Common myeloid progenitor, CD34-positive (primary cell): ENCODE measurements at places on chromosomes 6 and 20.
A peak's percentile ranks its signal among the peaks of the same experiment; 100 is the strongest.

DNA sequence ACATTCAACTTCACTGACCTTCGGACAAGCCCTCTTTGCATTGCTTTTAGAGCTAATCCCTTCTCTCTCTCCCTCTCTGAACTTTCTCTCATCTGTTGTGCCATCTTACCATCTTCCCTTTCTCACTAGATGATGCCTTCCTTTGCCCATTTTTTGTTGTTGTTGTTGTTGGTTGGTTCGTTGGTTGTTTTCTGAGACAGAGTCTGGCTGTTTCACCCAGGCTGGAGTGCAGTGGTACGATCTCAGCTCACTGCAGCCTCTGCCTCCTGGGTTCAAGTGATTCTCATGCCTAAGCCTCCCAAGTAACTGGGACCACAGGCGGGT is 18.8 kb downstream of the MAP3K5 start:
- DNase-seq: no peak

DNA sequence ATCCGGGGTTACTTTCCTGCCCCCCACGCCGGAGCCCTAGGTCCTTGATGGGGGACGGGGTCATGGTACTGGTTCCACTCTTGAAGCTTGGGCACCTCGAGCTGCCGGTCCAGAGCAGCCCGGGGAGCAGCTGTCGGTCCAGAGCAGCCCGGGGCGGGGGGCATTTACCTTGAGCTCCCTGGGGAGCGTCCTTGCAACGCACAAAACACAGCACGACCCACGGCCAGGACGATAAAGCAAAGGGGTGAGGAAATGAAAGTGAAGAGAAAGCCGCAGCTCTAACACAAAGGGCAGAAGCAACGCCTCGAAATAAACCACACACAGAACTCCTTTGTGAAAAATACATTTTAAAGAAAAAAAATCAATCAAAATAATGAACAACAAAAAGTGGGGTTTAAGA is 39.1 kb downstream of the KCNQ2 start:
- DNase-seq: no peak

- DNase-seq: peak; percentile 19
These were observed 98.7 kb downstream of the SHLD1 start for GRCh38 chr20:5848711-5849505.

- no peak for DNase-seq
These were observed 56.3 kb downstream of the AKAP7 start for GRCh38 chr6:131191590-131191989.

DNA sequence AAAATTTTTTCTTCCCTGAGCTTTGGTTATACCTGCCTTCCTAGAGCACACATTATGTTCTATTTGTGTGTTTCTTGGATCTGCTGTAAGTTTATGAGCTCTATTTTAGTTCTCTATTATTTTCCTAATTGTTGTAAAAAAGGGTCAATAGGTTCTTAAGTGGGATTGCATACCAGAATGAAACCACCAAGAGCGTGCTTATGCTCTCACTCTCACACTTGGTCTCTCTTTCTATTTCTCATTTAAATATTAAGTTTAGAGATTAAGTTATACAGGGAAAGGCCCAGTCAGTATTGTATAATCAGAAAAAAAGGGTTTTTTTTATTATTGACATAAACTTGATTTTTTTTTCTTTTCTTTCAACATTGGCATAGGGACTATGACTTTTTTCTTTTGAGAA is 96.8 kb downstream of the RIMS1 start:
- no peak for DNase-seq

GRCh38 chr6:41673704-41674000 is 35.4 kb downstream of the MDFI start:
- no peak for DNase-seq

- no peak for DNase-seq
These were observed 65.6 kb downstream of the CAP2 start for GRCh38 chr6:17458966-17459365.

- DNase-seq: no peak
These were observed 28.8 kb upstream of the PLAGL1 start for GRCh38 chr6:144036835-144037195.

- no peak for DNase-seq
These were observed 22.1 kb downstream of the DUSP22 start for GRCh38 chr6:314377-314776.

GRCh38 chr20:48789185-48789668 is 38.6 kb downstream of the PREX1 start:
- peak; percentile 52 for DNase-seq

GRCh38 chr6:40410821-40411220 is 176.3 kb downstream of the LRFN2 start:
- DNase-seq: no peak

- DNase-seq: peak; percentile 64
These were observed 38.3 kb downstream of the MAP7 start for GRCh38 chr6:136511926-136512325.

- DNase-seq: peak; percentile 13
These were observed 76.4 kb downstream of the EYA2 start for GRCh38 chr20:46970937-46971630.

DNA sequence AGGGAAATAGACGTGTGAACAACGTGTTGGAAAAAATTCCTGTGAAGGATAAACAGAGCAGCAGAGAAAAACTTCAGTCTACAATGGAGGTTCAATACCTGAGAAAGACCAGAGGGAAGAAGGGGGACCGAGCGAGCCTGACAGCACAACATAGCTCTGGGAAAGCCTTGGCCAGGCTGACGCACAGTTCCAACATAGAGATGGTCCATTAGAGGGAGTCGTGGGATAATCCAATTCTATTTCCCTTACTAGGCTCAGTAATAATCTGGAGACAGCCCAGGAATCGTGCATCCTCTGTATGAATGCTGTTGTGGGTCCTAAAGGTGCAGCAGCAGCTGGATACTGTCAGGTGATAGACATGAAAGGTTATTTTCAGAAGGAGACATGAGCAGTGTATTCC is 370.8 kb upstream of the BTBD3 start:
- DNase-seq: no peak

GRCh38 chr6:163243083-163243482 is 171.4 kb upstream of the QKI start:
- no peak for DNase-seq

GRCh38 chr20:2991532-2991931 is 51.9 kb upstream of the GNRH2 start:
- DNase-seq: no peak

DNA sequence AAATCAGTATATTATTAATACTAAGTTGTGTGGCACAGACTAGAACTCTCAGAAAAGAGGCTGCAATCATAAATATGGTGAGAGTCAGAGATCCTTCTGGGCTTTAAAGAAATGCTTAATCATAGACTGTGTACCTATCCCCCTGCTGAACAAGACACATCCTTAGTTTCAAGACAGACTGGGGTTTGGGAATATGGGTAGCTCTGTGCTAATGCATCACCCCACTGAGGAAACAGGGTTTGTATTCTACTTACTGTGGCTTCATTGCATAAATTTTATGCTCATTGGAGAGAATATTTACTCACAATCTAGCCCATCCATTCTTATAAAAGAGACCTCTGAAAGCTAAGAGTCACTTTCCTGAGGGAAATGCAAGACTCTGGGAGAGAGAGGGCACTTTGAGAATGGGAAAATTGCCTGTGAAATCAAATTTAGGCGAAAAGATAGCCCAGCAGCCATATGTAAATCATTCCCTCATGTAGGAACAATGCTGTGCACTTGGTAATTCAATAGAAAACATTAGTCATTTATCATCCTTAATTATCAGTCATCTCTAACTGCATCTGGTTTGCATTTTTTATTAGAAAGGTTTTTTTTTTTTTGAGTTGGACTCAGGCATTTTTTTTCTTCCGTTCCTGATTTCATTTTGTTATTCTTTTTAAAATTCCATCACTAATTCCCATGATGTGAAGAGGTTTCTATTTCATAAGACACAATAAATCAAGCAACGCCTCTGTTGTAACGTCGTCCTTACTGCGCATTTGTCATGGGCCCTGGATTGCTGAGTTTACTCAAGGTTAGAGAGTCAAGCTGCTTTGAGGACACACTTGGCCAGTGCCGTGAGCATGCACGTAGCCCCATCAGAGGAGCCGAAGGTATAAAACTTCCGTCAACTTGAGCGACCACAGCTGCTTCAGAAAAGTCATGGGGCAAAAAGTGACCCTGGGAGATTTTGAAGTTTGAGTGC is 91.8 kb downstream of the TRMT11 start:
- no peak for DNase-seq

GRCh38 chr20:39822667-39823066 is 860.5 kb downstream of the DHX35 start:
- no peak for DNase-seq

- no peak for DNase-seq
These were observed 83.4 kb downstream of the ADGRB3 start for GRCh38 chr6:68718385-68719073.

- no peak for DNase-seq
These were observed 44.9 kb upstream of the BCAS1 start for GRCh38 chr20:54115172-54115854.

DNA sequence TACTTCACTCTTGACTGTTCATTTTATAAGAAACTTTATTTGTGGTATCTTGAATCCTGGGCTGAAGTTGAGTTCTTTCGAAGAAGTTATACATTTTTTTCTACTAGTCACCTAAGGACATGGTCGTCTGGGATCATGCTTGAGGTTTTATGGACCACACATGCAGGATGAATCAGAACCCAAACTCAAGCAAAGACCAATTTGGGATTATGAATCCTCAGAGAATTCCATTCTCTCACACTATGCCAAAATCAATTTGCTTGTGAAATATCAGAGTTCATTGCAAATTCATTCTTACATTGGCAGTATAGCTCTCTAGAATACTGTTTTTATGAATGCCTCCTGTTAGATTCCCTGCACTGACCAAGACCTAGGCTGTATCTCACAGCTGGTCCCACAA is 114.3 kb upstream of the HDAC2 start:
- no peak for DNase-seq

GRCh38 chr6:127192911-127193541 is 73.6 kb upstream of the RNF146 start:
- peak; percentile 2 for DNase-seq

GRCh38 chr6:170393033-170393432 is 86.5 kb downstream of the FAM120B start:
- no peak for DNase-seq

DNA sequence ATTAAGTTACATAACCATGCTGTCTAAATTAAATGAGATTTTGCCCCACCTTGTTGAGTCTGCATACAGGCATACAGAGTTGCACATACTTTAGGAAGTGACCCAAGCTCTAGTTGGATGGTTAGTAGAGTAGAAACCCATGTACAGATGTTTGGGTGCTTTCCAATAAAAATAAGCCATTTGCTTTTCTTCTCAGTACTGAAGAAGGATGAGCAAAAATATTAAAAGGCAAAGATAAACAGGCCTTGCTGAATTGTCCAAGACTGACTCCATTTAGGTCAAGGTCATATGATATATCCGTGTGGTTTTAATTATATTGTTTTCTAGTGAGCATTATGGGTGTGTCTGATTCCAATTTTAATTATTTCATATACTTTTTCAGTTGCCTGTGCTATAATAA is 589.4 kb downstream of the RFPL4B start:
- no peak for DNase-seq

DNA sequence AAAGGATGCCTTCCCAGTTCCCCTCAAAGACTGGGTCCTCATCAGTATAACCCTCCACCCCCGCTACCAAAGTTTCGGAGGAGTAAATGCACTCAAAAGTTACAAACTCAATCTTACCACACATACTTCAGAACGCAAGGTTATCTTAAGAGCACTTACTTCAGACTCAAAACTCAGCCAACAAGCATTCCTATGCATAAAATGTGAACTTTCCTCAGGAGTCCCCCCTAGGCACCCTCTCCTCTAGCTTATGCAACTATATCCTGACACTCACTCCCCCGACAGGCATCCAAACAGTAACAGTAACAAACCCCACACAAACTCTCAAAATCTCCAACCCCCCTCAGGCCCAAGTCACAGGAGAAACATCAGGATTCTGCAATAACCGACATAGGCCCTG is 11.1 kb upstream of the ADTRP start:
- no peak for DNase-seq

- DNase-seq: no peak
These were observed 36.9 kb downstream of the CDK19 start for GRCh38 chr6:110778333-110778732.

- DNase-seq: no peak
These were observed 99.3 kb downstream of the PAX1 start for GRCh38 chr20:21804802-21805201.

DNA sequence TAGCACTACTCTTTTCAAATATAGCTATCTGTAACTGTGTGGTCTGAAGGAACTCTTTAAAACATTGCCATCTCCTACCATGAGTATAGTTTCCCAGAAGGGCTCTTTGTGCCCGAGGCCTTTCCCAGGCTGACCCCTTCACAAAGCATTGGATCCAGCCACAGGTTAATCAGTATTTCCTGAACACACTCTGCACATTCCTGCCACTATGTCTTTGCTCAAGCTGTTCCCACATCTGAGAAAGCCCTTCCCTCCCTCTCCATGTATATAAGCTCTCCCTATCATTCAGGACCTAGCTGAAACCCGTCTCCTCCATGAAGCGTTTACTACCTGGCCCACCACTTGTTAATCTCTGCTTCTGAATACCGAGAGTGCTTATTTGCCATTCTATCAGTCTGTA is 47.8 kb upstream of the PKHD1 start:
- no peak for DNase-seq

DNA sequence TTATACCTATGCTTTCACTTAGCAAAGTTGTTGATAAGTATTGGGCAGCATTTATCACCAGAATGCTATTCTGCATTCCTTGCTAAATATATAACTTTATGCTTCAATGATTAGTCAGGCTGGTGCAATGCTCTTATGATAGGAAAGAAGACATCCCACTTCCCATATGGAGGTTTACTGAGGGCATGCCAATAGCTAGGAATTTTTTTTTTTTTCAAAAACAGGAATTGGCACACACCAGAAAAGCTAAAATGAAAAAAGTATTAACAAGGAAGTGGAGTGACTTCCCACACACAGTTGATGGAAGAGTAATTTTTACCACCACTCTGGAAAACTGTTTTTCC is 90.8 kb downstream of the FRK start:
- DNase-seq: no peak

GRCh38 chr6:72322771-72323170 is 299.1 kb upstream of the KCNQ5 start:
- DNase-seq: no peak

- no peak for DNase-seq
These were observed 1125.2 kb upstream of the CITED2 start for GRCh38 chr6:140499607-140500006.

- DNase-seq: no peak
These were observed 2.3 kb upstream of the TLDC2 start for GRCh38 chr20:36873498-36874189.

GRCh38 chr6:112054555-112055190 is 769 bp downstream of the CCN6 start:
- DNase-seq: no peak

GRCh38 chr20:50321797-50322480 is 131.3 kb downstream of the CEBPB start:
- no peak for DNase-seq

- peak; percentile 78 for DNase-seq
These were observed 2.9 kb downstream of the RXRB start for GRCh38 chr6:33197431-33198048.

- DNase-seq: no peak
These were observed 1.7 kb downstream of the FKBP5 start for GRCh38 chr6:35686873-35687555.

DNA sequence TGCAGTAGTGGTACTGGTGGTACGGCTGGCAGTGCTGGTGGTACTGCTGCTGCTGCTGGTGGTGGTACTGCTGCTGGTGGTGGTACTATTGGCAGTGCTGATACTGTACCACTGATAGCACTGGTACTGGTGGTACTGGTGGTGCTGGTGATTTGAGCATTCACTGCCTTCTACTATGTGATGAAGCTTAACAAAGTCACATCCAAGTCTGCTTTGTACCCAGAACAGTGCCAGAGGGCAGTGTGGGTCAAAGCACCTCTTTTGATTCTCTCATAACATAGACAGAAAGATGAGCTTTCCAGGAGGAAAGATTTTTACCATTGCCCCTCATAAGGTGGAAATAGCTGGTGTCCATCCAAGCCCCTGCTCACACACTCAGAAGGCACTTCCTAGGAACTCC is 48.7 kb downstream of the ANKRD6 start:
- DNase-seq: no peak
